Effector memory CD8-positive, alpha-beta T cell (primary cell): ENCODE measurements at places on chromosomes 3 and 15.

DNA sequence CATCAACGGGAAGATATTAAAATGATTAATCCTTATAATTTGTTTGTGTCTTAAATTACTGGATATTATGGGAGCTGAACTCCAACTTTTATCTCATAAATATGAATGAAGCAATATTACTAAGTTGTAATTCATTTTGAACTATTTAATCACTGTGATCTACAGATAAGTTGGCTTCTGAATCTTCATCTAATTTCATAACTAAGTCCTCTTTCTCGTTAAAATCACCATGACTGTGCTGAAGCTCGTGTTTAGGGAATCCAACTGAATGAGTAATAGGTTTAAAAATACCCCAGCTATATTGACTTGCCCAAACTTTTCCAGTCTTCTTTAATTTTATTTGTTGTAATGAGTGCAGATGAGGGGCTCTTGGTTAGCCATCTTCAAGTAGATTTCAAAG, 14.1 kb downstream of the MDFIC2 start:
- DNase-seq: no peak

GRCh38 chr15:25374143-25374542, 64.7 kb downstream of the UBE3A start:
- no peak for DNase-seq

- no peak for DNase-seq
Measured at GRCh38 chr3:159953325-159954085, 35.1 kb upstream of the IL12A start.

DNA sequence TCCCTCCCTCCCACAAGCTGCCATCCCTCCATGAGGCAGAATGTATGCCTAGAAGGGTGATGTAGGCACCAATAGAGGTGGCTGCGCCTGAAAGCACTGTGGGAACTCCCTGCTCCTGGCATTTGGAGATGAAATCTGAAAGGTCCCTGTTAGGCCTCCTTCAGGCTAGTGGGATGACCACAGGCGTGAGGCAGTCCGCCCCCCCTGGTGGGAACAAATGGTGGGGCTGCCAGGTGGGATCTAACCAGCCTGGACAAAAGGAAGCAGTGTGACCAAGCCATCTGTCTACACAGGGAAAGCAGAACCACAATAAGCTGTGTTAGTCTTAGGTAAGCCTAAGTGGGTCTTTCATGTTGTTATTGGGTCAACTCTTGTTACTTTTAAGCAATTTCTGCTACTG, 25.3 kb downstream of the IL5RA start:
- no peak for DNase-seq

- DNase-seq: no peak
Measured at GRCh38 chr15:80790236-80790635, 11.1 kb downstream of the CEMIP start.
